Stimulated activated CD4-positive, alpha-beta T cell treated with anti-CD3 and anti-CD28 coated beads, Interleukin-1b, Interleukin-23, amount 100 ng/mL, for 48 hours (primary cell): ENCODE measurements at places on chromosomes 5 and 9.

DNA sequence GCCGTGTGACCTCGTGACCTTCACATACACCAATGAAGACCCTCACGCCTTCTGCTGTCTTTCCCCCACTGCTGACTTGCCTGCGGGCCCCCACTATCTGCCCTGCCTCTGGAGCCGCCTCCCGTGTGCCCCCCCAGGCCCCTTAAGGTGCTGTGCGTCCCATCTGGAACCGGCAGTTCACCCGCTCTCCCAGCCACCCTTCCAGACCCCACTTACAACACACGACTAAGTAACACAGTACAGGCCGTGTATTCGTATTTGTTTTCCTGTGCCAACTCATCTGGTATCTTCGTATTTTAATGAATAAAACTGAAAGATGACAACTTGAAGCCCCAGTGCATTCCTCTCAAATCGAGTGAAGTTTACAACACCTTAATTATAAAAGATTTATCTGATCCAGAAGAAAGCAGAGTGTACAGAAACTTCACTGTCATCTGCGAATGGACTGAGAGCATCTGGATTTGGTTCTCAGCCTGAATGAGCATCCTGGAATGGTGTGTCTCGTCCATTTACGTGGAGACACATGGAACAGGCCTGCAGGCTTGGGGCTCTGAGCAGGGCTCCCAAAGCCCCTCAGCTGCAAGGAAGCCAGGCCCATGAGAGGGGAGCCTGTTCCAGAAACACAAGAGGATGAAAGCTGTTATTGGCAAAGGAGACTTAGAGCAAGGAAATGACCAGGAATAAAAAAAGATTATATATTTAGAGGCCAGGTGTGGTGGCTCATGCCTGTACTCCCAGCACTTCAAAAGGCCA is 21.9 kb upstream of the TERT start:
- DNase-seq = no peak

GRCh38 chr5:111641533-111642233 is 115.3 kb downstream of the NREP start:
- no peak for DNase-seq

DNA sequence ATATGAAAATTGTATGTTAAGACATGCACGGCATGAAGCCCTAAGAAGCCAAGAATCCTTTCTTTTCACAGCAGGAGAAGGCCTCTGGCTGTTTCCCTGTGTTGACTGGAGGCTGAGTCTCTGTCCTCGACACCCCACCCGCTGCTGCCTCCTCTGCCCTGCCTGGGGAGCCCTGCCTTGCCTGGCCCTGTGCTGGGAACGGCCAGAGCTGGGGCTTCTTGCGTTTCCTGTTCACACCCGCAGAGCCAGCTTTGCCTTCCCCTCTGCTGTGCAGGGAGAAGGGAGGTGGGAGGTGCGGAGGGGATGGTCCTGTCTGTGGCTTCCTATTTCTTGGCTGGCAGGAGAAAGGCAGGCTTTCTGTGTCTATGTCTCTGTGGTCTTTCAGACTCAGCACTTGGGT is 6.9 kb upstream of the GMCL2 start:
- no peak for DNase-seq

DNA sequence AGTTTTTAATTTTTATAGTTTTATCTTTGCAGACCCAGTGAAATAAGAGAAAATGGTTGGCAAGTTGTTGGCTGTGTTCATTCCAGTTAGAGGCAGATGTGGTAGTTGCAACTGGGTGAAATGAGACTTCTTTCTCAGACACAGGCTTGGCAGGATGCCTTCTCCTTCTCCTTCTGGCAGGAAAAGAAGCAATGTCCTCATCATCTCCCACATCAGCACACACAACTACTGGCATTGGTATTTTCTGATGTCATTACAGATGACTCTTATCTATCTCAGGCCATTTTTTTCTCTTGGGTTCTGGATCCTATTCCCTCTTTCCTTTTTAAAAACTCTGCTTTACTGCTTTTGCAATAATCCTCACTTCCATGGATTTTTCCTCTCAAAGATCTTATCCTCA is 103.3 kb upstream of the EDIL3 start:
- no peak for DNase-seq

- no peak for DNase-seq
These were observed 15.2 kb upstream of the SH3RF2 start for GRCh38 chr5:145921211-145921610.

DNA sequence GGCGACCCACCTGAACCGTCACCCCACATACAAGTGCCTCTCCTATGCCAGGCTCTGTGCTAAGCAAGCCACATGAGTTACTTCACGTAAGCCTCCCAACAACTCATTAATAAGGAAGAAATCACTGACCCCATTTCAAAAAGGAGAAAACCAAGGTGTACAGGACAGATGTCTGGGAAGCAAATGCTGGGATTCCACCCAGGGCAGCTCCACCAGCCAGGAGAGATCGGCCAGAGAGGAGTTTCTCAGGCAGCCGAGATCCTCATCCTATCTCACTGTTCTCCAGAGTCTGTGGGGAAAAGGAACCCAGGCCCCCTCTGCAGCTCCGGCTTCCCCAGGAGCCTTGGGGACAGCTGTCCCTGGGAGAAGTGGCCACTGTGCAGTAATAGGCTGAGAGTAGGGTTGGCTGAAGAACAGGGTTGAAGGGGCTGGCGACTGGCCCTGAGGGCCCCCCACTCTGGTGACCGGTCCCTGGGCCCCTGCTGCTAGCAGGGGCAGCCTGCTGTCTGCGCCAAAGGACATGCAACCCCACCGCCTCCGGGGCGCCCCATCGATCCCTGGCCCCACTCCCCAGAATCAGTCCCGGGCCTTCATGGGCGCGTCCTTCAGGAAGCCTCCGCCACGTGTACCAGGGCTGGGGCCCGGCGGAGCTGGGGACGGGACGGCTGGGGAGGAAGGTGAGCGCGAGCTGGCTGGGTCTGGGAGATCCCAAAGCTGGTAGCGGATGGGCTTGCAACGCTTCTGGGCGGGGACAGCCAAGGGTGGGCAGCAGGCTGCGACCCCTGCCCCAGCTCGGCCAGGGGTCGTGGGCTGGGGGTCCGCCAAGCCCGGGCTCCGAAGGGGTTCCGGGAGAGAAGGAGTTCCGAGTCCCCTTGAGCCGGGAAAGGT is 44.1 kb upstream of the STXBP1 start:
- DNase-seq = no peak

- DNase-seq = no peak
These were observed 38.7 kb downstream of the PRRT1B start for GRCh38 chr9:131583836-131584555.

GRCh38 chr9:40926404-40927259 is 201.8 kb downstream of the FOXD4L6 start:
- DNase-seq = no peak

DNA sequence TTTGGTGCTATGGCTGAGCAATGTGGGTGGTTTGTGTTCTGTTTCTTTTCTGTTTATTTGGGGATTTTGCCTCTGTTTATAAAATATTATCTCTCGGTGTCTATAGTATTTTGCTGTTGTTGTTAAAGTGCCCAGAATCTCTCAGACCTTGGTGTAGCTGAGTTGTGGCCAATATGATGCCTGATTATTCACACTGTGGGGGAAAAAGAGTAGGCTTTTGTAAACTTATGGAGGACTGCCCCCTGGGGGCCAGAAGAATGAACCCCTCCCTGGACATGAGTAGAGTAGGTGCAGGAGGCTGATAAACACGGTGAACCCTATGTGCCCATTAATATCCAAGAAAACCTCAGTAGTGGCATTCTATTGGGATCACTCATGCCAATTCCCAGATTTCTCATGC is 49.0 kb upstream of the DPYSL3 start:
- DNase-seq = no peak

DNA sequence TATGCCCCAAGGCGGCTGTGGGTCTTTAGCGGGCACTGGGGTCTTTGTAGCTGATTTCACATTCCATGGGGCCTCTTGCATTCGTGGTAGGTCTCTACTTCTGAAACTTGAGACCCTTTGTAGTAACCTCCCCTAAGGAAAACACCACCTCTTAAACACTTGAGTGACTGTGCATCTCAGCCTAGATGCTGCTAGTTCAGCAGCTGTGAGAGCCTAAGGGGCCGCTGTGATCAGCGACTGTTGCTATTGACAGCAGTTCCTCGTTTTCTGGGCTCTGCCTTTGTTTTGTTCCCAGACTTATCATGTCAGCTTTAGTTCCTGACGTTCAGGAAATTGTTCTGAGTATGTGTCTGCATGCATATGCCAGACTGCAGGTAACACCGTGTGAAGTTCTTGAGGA is 171.2 kb downstream of the HSPA4 start:
- no peak for DNase-seq

DNA sequence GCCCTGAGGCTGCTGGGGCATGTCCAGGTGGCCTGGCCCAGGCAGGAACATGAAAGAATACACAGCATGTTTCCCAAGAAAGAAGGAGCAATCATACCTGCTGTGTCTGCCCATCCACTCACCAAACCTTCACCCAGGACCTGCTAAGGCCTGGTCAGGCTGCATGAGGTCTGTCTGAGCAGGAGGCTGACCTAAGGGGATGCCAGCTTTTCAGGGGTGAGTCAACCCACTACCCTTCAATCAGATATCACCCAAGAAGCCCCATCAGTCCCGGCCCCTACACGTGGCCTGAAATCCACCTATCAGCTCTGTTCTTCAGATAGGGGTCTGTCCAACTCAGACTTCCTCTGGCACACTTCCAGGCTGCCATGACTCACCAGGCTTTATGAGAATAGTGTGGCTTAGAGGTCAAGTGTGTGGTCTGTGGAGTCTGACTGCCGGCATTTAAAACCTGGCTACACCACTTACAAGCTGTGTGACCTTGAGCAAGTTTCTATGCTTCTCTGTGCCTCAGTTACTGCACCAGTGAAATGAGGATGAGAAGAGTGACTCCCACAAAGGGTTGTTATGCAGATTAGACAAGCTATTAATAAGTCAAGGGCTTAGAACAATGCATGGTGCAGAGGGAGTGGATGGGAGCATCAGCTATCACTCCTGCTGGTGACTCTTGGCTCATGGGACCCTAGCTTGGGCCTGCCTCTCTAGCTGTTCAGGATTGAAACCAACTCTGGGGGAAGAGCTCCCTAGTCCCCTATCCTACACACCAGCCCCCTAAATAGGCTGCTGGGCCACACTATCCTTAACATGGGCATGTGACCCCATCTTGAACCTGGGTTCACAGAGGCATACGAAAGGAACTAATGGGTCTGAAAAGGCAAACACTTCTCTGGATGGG is 130.3 kb downstream of the PAX5 start:
- DNase-seq = peak; percentile 68

GRCh38 chr9:35489313-35490154 is at the start of gene RUSC2:
RUSC2 (plus strand) TSS chr9:35490111; CDS start chr9:35546522, 56,411 bp downstream.
- DNase-seq = peak; percentile 64

DNA sequence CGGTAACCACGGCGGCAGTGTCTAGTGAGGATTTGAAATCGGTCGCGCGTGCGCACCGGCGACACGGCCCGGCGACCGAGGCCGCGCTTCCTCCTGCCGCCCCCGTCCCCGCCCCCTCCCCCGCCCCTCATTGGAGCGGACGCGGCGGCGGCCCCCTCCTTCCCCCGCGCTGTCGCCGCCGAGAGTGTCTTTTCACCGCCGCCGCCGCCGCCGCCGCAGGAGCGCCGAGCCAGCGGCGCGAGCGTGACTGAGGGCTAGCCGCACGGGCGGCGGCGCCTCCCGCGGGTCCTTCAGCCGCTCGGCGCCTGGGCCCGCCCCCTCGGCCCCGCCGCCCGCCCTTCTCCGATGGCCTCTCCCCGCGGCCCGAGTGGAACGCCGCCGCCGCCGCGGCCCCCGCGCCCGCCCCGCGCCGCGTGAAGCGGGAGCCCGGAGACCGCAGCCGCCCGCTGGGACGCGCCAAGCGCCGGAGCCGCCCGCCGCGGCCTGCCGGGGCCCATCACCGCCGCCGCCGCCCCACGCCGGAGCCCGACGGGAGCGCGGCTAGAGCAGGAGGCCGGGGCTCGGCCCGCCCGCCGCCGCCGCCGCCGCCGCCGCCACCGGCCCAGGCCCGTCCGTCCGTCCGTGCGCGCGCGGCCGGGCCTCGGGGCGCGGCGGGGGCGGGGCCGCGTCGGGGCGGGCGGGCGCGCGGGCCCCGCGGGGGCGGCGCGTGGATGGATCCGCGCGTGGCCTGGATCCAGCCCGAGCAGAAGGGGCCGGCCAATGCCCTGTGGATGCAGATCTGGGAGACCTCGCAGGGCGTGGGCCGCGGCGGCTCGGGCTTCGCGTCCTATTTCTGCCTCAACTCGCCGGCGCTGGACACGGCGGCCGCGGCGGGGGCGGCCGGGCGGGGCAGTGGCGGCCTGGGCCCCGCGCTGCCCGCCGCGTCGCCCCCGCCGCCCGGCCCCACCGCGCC is at the start of gene TENT4A:
TSS of gene TENT4A (plus strand) at position 159 of the 952 bp plus-strand sequence. CDS start at position 711, 552 bp downstream.
- no peak for DNase-seq

DNA sequence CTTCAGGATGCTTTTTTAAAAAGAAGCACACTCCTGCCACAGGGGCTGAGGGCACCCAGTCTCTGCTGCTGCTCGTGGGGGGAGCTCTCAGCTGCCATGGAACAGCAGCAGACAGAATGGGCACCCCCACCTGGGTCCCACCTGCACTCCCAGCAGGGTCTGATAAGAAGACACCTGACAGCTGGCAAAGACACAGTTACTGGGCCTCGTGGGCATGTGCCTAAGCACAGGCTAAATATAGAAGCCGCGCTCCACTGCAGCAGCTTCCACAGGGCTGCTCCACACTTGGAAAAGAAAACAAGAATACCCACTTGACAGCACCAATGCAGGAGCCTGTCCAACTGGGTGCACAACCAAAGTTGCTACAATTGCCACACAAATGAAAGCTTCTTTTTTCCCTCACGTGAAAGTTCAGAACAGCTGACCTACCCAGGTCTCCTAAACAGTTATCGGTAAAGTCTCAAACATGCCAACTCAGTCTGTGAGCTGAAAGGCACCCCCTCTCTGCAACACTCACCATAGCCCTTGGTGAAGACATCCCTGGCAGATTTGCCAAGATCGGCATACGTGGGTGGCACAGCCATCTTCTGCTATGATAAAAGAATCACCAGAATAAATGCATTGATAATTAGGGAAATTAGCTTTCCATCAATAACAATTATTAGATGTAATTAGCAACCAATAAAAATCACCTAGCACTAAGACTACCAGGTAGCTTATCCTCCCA is 12.2 kb downstream of the VDAC1 start:
- no peak for DNase-seq
